ENCODE measurements at places on chromosomes 5 and 9.

DNA sequence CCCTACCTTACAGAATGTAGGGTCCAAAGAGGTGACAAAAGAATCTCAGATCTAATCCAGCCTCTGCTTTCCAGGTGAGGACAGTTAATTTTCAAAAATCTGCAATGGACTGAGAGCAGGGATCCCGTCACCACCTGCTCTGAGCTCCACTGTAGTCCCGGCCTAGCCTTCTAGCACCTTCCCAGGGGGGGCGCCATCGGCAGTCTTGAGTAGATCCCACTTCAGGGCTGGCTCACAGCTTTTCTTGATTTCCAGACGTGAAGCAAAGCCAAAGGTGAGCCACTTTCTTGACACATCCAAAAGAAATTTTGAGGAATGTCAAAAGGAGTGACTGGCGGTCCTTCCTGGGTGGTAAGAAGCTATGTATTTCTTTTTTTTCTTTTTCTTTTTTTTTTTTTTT is 114.1 kb downstream of the SYK start:
- no peak for DNase-seq

- no peak for DNase-seq
These were observed 632.5 kb downstream of the SLCO4C1 start for GRCh38 chr5:101663543-101663942.

DNA sequence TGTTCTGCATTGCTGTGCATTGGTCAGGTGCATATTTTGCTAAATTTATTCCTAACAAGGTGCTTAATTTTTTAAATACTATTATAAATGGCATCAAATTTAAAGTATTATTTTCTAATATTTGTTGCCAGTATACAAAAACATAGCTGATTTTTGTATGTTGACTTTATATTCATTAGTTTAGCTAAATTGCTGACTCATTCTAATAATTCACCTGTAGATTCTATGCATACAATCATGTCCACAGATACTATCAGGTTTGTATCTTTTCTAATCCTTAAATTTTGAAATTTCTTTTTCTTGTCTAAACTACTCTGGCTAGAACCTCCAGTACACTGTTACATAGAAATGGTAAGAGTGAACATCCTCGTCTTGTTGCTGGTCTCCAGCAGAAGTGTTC is 657.6 kb downstream of the CCDC171 start:
- no peak for DNase-seq

DNA sequence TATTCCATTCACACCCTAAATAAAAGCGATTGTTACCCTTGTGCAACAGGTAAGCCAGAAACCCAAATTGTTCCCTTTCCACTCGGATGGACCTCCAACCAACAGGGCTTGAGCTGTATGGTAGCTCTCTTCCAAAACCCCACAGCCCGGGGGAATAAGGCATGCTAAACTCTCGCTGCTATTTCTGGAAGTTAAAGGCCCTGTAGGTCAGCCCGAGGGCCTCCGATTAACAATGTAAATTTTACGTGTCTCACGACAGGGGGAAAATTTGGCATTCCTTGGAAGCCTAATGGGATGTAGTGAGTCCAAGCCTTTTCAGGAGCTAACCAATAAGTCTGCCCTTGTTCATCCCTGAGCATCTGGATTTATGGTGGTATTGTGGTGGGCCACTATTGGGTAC is 26.0 kb downstream of the CNOT8 start:
- DNase-seq = no peak

DNA sequence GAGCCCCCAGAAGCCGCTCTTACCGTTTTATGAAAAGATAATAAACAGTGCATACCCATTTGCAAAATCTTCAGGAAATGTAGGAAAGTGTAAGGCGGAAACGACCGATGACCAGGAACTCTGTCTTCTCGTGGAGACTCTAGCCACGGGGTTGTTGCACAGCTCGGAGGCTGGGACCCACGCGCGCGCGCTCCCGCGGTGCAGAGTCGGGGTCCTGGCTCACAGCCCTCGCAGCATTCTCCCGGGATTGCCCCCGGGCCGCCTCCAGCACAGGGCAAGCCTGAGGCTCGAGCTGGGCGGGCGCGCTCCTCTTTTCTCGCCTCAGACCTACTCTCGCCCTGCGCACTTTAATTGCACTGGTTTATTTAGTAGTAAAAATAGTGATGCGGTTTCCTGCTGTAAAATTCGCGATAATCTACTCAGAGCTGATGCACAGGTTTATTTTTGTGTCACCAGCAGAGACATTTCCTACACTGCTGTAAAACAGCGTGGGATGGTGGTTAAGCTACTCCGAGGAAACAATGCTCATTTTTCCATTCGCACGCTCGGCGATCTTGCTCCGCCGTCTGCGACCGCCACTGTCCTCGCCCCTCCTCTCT is 15.5 kb downstream of the TRIM7 start:
- no peak for DNase-seq

GRCh38 chr5:14215901-14216300 is 72.8 kb downstream of the TRIO start:
- no peak for DNase-seq

All from GM12864 (cell line).